Ovary (tissue), 10 donors: ENCODE measurements at places on chromosomes 2 and 18. TPM values are rescaled to one million over a fixed set of nuclear protein-coding genes. Genes with fewer than 3 reads are reported as not detected.

Gene SERPINB13
- 0.46 TPM for total RNA-seq

DNA sequence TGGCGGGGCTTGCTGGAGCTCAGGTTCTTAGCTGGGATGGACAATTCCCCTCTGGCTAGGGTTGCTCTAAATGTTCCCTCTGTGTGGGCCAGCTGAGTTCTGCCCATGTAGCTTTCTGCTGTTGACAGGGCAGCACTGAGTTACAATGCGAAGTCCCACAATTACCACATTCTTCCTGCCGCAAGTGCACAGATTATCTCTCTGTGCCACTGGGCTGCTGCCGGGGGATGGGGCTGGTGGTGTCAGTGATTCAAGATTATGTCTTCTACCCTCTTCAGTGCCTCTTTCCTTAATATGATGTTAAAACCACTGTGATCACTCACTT is 708.1 kb downstream of the SLC4A3 start:
- no peak for DNase-seq

DNA sequence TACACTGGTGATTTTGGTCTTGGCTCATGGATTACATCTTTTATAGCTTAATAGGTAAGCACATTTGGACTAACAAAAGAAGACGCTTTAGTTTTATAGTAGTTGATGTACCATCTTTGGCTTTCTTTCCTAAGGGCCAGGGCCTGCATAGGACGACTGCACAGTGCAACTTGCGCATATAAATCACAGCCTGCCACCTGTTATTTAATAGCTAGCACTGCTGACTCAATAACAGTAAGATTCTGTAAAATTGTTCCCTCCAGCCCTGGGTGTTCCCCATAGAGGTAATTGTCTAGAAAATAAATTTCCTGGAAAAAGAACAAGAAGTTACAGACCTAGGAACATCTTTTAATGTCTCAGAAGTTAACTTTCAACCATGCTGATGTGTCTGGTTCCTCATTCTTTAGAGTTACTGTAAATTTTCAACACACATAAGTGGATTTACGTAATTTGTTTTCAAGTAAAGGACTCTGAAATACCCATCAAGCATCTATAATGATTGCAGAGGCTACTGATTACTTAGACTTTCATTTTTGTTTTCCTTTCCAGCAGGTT is 594.2 kb upstream of the NXPH2 start:
- no peak for DNase-seq

DNA sequence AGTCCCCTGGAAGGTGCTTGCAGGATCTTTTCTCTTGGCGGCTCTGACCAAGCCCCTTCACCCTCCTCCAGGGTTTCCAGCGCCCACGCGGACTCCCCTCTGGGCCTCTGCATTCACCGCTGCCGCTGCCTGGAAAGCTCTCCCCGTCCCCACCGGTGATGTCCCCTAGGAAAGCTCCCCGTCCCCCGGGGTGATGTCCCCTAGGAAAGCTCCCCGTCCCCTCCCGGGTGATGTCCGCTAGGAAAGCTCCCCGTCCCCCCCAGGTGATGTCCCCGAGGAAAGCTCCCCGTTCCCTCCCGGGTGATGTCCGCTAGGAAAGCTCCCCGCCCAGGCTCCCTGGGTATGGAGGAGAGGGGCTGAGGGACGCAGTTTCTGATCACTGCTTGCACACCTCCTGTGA is 27.9 kb downstream of the ZAP70 start:
- no peak for DNase-seq

GRCh38 chr2:229296536-229296935 is 25.4 kb upstream of the PID1 start:
- no peak for DNase-seq

DNA sequence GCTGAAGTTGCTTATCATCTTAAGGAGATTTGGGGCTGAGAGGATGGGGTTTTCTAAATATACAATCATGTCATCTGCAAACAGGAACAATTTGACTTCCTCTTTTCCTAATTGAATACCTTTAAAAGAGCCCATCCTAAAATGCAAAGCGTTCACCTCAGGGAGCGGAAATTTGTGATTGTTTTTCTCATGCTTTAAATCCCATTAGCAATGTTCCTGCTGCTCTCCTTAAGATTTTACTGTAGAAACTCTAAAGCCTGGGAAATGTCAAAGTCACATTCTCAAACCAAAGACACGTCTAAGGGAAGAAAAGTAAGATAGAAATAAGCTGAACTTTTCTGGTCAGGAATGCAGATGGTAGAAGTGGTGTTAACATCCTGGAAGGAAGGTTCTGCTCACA is 285.8 kb upstream of the MAP2 start:
- no peak for DNase-seq

GRCh38 chr18:78979056-78979729 is 425 bp upstream of the SALL3 start:
- DNase-seq = no peak
